Uterus (tissue), 4 donors: ENCODE measurements at places on chromosomes 3 and 15. TPM values are rescaled to one million over a fixed set of nuclear protein-coding genes. Genes with fewer than 3 reads are reported as not detected.

Gene IGDCC3
- total RNA-seq = 5.5 TPM

Gene LAMB2
- 588 TPM for total RNA-seq

Gene EMC7
- 34.8 TPM for total RNA-seq

- no peaks in the 10 kb centered on the region for H3K4me1 ChIP-seq
- H3K27ac ChIP-seq = peak overlapping the region; percentile 66
- DNase-seq = peak; percentile 62
These were observed 15.6 kb downstream of the TEX264 start for GRCh38 chr3:51686512-51687215.

- no peak overlapping the region for H3K4me3 ChIP-seq
- H3K36me3 ChIP-seq = no peaks in the 10 kb centered on the region
- no peak overlapping the region for H3K27ac ChIP-seq
These were observed 79.4 kb downstream of the ANXA2 start for GRCh38 chr15:60318216-60318867.

GRCh38 chr15:101478701-101479341, 10.7 kb downstream of the PCSK6 start:
- H3K4me1 ChIP-seq = no peaks in the 10 kb centered on the region
- H3K36me3 ChIP-seq = no peaks in the 10 kb centered on the region
- no peak overlapping the region for H3K4me3 ChIP-seq

GRCh38 chr3:136387031-136387430, 136.9 kb downstream of the PCCB start:
- no peak overlapping the region for H3K4me3 ChIP-seq
- H3K27ac ChIP-seq = no peak overlapping the region
- no peaks in the 10 kb centered on the region for H3K4me1 ChIP-seq
- H3K27me3 ChIP-seq = no peaks in the 10 kb centered on the region
- H3K36me3 ChIP-seq = no peaks in the 10 kb centered on the region
